ENCODE measurements at places on chromosomes 6 and 20.

DNA sequence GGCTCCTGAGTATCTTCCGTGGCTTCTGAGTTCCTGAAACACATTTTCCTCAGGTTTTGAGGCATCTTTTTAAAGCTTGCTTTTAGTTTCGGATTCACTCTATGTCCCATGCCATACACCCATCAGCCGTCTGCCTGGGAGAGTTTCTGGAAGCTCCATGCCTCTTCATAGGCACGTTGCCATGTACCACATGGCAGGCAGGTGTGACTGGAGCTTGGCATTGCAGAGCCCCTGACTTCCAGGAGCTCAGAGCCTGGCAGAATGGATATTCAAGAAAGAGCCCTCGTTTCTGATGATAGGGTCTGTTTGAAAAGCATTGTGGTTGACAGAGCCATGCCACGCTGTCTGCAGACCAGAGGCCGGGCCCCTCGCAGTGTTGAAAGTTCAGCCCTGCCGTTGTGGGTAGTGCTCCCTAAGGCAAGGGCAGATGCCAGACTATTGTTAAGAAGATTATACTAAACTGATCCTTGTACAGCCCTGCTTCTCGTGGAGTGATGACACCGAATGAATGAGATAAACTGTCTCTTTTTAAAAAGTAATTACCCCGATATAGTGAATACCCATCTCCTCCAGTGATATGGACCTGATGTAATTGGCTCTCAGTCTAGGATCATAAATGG lies 100.0 kb downstream of the RPP40 start:
- DNase-seq, result no peak

GRCh38 chr6:4637691-4638433 lies 138.3 kb upstream of the CDYL start:
- no peak for DNase-seq

DNA sequence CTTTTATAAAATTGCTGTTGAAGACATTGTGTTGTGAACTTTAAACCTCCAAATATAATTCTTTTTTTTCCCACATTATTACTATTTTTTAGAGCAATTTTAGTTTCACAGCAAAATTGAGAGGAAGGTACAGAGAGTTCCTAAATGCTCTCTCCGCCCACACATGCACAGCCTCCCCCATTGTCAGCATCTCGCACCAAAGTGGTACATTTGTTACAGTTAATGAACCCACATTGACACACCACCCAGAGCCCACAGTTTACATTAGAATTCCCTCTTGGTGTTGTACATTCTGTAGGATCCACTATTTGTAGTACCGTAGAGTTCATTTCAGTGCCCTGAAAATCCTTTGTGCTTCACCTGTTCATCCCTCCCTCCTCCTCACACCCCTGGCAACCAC lies 33.8 kb downstream of the TMEM181 start:
- DNase-seq, result no peak

DNA sequence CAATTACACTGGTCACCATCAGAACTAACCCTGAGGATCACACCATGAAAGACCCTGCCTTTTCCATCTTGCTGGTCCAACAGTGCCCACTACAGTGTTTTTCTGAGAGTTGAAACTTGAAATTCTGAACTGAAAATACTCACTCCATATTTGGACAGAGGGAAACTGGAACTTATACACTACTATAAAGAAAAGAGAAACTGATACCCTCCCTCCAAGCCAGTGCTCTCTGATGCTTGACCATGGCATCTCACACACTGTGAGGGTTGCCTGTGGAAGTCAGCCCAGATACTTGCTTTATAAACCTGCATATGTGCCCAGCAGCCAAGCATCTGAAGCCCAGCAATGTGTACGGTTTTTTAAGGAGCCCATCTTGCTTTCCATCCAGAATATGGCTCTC lies 108.7 kb downstream of the FOXA2 start:
- no peak for DNase-seq

- DNase-seq, result no peak
These were observed 38.7 kb upstream of the RIPOR2 start for GRCh38 chr6:24974182-24975171.

DNA sequence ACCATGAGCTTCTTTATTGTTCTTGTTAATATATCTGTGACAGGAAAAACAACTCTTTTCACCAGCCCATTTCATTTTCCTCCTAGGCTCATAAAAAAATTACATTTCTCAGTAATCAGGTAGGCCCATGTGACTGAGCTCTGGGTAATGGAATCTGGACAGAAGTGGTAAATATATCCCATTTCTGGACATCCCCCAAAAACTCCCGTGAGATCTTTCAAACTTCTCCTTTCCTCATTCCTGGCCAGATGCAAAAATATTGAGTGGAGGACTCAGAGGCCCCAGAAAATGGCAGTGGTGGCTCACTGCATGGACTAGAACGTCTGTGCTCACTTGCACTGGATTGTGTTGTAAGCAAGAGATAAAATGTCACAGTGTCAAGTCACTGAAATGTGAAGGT lies 3.8 kb upstream of the CHD6 start:
- DNase-seq, result no peak

- no peak for DNase-seq
These were observed 52.2 kb downstream of the LYRM4 start for GRCh38 chr6:5208471-5208971.

GRCh38 chr20:50062006-50062838 lies 50.7 kb downstream of the UBE2V1 start:
- DNase-seq, result no peak

GRCh38 chr6:158053377-158054313 lies 72.0 kb downstream of the SYNJ2 start:
- no peak for DNase-seq

GRCh38 chr6:134080171-134080795 lies 27.9 kb upstream of the SLC2A12 start:
- DNase-seq, result peak; percentile 22

DNA sequence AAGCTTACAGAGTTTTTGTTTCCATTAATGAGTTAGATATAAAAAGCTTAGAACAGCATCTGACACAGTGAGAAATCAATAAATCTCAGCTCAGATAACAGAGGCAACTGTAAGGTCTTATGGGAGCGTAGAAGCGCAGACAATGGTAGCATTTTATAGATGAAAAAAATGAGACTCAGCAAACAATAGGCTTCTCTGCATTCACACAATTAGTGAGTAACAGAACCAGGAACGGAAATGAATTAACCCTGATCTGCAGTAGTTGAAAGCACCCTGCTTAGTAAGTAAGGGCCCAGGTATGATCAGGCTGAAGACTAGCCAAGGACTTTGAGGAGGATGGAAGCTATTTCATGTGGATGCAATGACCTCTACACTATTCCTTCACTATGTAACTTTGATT lies 147.2 kb upstream of the EYA4 start:
- no peak for DNase-seq

GRCh38 chr6:7145885-7146828 lies 38.4 kb downstream of the RREB1 start:
- DNase-seq, result peak; percentile 13

- no peak for DNase-seq
These were observed 705.4 kb downstream of the PTPRT start for GRCh38 chr20:42484335-42484734.

DNA sequence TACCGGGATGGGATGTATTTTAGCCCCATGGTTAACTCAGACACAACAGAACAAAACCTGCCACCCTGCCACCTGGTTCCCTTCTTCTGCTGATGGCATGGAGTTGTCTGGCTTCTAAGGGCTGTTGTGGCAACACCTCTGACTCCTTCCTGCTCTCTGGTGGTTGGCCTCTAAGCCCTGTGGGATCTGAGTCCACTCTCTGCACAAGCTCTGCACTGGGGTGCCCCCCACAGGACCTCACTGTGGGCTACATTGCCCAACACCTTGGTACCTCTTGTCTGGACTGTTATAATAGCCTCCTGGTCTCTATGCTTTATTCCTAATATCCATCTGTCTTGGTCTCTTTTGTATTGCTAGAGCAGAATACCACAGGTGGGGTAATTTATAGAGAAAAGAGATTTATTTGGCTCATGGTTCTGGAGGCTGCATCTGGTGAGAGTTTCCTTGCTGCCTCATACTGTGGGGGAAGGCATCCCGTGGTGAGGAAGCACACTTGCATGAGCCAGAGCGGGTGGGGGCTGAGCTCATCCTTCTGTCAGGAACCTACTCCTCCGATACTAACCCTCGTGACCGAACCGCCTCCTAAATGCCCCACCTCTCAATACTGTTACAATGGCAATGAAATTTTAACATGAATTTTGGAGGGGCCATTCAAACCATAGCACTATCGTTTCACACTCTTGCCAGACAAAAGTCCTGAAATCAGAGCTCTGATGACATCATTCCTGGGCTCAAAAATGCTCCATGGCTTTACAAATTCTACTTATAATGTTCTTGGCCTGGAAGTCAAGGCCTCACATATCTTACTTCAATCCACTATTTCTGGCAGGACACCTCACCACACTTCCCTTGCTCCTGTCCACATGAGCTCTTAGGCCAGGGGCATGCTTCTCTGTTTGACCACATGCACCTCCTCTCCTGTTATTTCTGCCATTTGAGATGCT lies 127.2 kb downstream of the PAX1 start:
- no peak for DNase-seq

- no peak for DNase-seq
These were observed 16.3 kb downstream of the RIN2 start for GRCh38 chr20:19774135-19774933.

GRCh38 chr6:45424451-45424861 lies 46.7 kb upstream of the SUPT3H start:
- no peak for DNase-seq

GRCh38 chr6:169092375-169092774 lies 161.3 kb downstream of the THBS2 start:
- DNase-seq, result no peak

DNA sequence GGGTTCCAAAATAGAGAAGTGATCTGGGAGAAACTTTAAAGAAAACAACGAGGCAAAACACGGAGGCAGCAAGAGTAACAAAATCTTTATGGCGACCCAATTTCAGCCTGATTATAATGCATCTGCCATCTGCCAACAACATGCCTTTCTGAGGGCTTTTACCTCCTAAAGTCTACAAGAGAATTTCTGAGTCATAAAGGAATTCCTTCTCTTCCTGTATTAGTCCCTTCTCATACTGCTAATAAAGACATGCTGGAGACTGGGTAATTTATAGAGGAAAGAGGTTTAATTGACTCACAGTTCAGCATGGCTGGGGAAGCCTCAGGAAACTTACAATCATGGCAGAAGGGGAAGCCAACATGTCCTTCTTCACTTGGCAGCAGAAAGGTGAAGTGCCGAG lies 226.6 kb downstream of the HACE1 start:
- DNase-seq, result no peak

DNA sequence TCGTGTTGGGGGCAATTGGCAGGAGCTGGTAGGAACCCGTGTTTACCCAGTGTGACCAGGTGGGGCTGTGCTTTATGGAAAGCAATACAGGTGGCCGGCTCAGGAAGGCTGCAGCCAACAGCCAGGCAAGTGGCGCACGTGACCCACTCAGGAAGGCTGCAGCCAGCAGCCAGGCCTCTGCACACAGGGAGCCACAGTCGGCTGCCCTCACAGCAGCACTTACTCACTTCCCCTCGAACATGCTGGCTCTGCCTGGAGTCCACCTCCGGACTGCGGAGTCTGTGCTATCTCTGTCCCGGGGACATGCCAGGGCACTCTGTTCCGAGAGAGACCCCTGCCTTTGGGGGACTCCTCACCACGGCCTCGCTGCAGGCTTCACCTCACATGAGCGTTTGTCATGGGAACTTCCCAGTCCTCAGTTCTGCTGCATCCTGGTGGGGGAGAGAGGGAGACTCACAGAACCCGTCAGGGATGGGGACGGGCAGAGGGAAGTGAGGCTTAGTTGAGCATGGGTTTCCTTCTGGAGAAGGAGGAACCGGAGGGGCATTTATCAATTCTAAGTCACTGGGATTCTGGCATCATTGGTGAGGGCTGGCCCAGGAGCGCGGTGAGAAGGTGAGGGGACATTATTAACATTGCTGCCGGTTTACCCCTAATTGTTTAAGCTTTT lies 76.8 kb downstream of the TTLL2 start:
- DNase-seq, result no peak

GRCh38 chr20:25378884-25379733 lies 11.5 kb downstream of the ABHD12 start:
- no peak for DNase-seq

- DNase-seq, result no peak
These were observed 187.8 kb upstream of the PRDM1 start for GRCh38 chr6:105898286-105898685.

DNA sequence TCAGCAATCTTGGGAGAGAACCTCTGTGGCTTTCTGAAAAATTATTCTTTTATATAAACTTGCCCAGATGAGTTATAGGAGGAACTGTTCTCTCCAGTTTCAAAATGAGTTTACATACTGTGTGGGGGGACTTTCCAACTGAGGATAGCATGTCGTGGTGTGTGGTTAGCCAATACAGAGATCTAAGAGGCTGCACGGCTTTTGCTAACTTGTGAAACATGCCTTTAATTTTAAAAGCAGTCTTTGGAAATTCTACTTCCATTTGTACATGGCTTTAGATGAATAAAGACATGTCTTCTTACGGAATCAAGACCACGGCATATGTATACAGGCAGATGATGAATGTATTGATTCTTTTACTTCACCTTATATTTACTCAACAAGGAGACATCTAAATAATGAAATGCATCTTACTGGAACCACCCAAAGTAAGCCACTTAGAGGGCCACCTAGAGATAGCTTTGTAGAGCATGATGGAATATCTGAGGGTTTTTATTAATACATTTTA lies 39.8 kb downstream of the HIVEP1 start:
- DNase-seq, result peak; percentile 75

DNA sequence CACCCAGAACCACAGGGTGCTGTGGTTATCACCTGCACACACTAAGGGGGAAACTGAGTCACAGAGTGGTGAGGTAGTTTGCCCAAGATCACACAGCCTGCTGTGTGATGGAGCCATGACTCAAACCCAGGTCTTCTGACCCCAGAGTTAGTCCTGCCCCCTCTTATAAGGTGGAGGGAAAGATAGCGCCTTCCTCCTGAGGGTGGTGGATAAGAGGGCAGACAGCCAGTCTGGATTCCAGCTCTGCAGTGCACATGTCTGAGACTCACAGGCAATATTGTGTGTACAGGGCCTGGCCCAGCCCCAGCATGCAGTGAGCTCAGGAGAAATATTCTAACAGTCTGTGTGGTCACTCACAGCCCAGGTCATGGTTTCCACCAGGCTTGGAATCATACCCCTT lies 393.7 kb downstream of the CDH4 start:
- DNase-seq, result no peak

- DNase-seq, result no peak
These were observed 14.0 kb upstream of the GCM1 start for GRCh38 chr6:53162606-53163005.

DNA sequence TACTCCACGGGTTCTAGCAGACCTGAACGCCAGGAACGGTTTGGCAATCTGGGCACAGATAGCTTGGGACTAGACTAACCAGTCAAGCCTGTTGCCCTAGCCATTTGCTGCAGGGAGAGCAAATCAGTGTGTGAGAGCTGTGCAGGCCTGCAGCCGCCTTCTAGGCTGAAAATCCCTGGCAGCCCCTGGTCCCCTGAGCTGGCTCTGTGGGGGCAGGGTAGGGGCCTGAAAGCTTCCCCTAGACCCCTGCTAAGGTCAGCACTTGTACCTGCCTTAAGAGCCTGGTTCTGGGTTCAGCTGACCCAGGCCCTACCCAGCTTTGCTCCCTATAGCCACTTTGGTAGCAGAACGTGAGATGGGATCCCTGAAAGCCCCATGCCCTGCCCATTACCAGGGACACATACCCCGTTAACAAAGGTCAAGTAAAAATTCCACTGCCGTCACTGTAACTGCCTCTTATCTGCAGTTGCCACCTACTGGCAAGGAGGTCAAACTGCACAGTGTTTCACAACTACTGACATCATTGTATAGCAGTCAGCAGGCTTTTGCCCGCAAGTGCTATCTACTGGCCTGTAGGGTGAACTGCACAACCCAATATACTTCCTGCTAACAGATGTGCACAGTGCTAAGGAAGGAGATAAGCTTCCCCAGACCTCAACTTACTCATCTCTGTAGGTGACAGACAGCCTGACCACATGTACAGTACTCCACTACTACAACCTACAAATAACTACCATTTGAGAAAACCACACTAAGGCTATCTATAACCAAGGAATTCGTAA lies 95.1 kb upstream of the OLIG3 start:
- no peak for DNase-seq
